ENCODE measurements at places on chromosomes 7 and 10.
A peak's percentile ranks its signal among the peaks of the same experiment; 100 is the strongest.

- DNase-seq = no peak
These were observed 10.8 kb downstream of the KLF6 start for GRCh38 chr10:3774018-3774813.

DNA sequence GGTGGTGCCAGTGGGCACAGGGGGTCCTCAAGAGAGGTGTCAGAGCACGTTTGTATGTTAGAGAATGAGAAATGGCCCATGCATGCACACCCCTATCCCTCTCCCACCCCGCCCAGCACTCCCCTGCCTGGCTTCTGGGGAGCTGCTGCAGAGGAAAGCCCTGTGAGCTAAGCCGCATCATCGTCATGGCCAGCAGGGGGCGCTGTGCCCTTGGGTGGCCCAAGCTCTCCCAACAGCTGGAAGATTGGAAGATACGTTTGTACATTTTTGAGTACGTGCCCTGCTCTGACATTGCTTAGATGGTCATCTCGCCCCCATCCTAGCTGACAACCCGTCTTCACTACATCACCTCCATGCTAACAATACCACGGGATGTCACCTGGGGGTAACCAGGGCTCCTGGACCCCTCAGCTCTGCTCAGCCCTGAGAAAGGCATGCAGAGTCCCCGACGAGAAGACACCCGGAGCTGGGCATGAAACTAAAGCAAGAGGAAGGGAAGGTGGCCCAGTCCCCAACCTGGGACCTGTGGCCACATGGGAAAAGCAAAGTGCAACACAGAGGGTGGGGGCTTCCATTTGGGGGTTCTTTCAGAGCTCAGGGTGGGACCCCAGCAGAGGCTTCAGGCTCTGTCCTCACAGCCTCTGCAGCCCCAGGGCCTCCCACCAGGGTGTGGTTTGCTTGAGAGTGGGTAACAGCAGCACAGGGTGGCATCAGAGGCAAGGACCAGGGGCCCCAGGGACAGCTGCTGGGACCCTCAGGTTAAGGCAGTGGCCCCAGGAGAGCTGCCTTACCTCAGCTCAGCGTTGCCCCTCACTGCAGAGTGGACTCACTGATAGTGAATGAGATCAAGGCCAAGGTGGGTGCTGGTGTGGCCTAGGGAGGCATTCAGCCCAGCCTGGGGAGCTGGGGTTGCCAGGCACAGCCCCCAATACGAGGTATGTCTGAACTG lies 136.6 kb downstream of the PTPN20 start:
- DNase-seq = peak; percentile 69

- no peak for DNase-seq
These were observed 46.7 kb downstream of the BMPR1A start for GRCh38 chr10:86803156-86803555.

- DNase-seq = no peak
These were observed 11.2 kb downstream of the BTBD16 start for GRCh38 chr10:122282253-122282671.

GRCh38 chr7:117015258-117016184 lies 62.2 kb downstream of the ST7 start:
- no peak for DNase-seq

DNA sequence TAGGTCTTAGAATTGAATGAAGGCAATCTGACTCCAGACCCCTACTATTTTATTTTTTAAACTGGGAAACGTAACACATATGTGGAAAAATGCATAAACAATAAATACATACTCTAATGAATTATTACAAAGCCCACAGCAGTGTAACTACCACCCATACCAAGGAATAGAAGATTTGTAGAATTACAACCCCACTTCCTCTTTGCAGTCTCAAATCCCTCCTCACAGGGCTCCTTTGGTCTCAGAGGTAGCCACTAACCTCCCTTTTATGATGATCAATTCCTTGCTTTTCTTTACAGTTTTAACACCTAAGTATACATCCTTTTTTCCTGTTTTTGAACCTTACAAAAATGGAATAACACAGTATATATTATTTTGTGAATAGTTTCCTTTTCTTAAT lies 6.7 kb upstream of the CCDC126 start:
- DNase-seq = no peak

GRCh38 chr10:69856601-69857166 lies 55.0 kb downstream of the COL13A1 start:
- no peak for DNase-seq

DNA sequence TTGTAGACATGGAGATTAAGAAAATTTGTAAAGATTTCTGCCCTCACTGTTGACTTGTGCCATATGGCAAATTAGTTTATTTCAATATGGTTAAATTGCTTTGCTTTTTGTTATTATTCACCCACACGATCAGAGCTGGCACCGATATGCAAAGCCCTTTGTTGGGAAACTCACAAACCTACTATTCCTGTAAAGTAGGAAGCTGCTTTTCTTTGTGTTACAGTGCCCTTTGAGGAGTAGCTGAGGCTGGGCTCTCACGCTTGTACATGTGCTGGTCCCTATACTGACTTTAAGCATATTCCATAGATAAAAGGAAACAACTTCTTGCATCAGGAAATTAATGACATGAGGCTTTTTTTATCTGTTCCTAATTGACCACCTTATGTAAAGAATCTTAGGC lies 17.6 kb upstream of the AOAH start:
- no peak for DNase-seq

- no peak for DNase-seq
These were observed 8.4 kb downstream of the OSBPL3 start for GRCh38 chr7:24971333-24972165.

- DNase-seq = no peak
These were observed 17.9 kb upstream of the SERPINE1 start for GRCh38 chr7:101108961-101109360.

- DNase-seq = no peak
These were observed 180.3 kb downstream of the CCDC71L start for GRCh38 chr7:106480616-106481031.

- no peak for DNase-seq
These were observed 138.0 kb downstream of the VIPR2 start for GRCh38 chr7:159006610-159007130.

- DNase-seq = no peak
These were observed 23.6 kb upstream of the SEMA3C start for GRCh38 chr7:80942261-80943041.

GRCh38 chr10:52900593-52900992 lies 128.0 kb upstream of the MBL2 start:
- DNase-seq = no peak

DNA sequence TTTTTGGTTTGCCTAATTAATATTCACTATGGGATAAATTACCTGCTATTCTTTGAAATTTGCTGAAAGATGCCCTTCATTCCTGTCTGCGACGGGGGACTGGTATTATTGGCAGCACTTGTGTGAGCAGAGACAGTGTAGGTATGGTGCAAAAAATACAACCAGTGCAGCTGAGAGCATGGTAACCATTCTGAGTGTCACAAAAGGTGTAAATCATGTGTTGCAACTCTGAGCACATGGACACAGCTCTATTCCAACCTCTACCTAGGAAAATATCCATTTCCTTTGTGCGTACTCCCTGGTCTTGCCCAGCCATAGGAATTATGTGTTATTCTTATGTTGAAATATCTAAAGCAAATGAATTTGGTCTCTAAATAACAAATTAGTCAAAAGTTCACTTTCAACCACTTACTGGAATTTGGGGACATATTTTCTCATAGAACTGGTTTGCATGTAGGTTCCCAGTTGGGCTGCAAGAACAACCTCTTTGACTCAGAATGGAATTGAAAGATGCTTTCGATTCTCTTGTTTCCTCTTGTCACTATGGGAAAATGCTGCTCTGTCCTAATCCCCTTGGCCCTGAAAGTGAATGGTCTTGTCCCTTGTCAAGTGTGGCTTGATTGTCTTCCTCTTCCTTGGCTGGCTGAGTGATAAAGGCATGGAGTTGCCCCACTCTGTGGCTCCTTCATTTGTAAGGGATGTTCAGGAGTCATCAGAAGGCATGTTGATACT lies 57.0 kb downstream of the CELF2 start:
- no peak for DNase-seq

- no peak for DNase-seq
These were observed 730.9 kb downstream of the GRID1 start for GRCh38 chr10:85635650-85636049.
